NCI-H1092 (cell line): ENCODE measurements at places on chromosomes 2 and 18.
A peak's percentile ranks its signal among the peaks of the same experiment; 100 is the strongest.

DNA sequence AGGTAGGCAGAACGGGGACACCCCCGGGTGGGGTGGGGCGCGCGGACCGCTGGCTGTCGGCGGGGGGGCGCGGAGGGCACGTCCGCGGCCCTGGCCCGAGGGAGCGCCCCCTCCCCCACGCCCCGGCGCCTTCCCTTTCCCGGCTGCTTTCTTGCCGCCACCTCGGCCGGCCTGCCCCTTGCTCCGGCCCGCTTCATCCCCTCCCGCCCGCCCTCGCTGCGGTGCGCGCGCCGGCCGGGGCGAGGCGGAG lies 443 bp downstream of the VAPA start:
- no peak for DNase-seq

DNA sequence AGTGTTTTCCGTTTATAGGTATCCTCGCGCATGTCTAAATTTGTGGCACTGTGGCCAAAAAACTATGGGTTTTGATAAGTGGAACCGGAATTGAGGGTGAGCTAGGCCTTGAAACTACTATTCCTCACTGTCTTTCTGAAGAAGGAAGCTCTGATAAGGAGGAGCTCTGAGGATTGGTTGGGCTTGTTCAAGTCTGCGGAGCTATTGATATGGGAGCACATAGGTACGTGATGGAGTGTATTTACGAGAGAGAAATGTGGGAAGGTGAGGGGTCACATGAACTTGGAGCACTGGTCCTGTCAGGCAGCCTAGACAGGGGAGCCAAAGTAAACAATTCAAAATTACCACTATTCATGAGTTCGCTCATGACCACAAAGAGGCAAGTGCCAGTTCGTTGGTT lies 131.4 kb downstream of the BABAM2 start:
- no peak for DNase-seq

DNA sequence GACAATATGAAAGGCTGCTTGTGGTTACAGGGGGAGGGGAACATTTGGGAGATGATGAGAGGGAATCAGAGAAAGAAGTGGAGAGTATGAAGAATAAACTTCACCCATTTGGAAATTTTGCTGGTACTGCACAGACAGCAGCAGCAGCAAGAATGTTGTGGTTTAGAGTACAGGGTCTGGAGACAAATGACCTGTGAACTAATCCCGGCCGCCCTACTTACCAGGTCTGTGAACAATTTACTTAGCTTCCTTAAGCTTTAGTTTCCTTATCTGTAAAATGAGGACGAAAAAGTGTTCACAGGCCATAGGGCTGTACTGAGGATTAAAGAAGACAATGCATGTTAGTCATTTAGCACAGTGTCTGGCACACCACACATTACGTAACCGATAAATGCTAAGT lies 685.4 kb upstream of the CELF4 start:
- DNase-seq = no peak

DNA sequence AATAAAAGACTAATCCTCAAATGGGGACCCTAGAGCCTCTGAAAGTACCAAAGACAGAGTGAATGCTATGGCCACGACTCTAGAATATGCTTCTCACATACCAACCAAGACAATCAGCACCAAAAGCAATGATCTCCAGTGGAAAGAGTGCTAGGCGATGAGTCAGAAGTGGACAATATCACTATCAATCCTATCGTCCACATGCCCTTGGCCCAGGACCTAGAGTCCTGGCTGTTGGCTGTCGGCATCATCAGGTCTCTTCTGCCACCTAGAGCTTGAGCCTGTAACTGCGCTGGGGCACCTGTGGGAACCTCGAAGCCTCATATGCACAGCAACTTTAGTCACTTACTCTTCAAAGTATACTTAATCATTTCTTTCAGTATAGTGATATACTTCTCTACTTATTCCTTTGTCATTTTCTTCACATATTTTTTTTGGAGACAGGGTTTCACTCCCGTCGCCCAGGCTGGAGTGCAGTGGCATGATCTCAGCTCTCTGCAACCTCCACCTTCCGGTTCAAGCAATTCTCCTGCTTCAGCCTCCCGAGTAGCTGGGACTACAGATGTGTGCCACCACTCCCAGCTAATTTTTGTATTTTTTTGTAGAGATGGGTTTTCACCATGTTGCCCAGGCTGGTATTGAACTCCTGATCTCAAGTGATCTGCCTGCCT lies 29.7 kb downstream of the NOL10 start:
- DNase-seq = no peak

GRCh38 chr2:106789185-106789584 lies 96.8 kb downstream of the ST6GAL2 start:
- DNase-seq = no peak

DNA sequence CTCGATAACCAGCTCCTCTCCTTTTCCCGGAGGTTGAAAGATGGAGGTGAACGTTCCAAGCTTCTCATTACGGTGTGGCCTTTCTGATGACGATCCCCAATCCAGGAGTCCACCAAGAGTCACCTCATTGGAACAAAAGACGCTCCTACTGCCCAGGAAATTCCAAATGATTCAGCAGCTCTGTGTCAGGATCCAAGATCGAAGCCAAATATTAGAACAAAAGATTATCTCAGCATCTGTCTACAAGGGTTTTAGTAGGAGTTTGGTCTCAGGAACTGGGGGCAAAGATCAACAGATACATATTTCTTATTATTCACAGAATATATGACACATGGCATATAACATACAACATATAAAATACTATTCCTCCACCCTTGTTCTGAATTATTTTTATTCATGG lies 161.1 kb upstream of the RAB12 start:
- DNase-seq = no peak

DNA sequence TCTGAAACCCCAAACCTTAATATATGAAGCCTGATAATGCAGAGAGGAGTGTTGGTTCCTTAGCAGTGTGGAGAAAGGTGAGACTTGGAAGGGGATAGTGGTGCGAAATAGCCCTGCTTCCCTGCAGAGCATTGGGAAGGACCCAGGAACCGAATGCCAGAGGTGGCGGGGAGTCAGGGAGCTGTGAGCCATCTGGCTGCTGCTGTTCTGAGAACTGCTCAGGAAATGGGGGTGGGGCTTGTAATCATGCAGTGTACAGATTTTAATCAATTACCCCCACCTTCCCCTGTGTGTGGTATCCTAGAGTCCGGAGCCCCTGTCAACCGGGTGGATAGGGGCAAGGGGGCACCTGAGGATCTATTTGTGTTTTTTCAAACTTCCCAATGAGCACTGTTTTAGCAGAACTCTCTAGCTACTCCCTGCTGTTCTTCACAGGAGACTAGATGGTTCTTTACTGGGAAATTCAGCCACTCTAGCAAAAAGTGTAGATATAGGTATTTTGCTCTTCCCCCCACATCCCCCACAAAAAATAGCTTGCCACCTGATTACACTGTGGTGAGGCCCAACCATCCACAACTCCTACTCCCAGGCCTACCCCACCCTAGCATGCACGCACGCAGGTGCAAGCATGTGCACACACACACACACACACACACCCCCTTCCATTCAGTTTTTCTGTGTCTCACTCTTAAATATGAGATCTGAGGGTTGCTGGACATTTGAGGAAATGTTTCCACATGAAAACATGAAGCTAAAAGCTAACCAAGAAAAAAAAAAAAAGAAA lies 30.1 kb upstream of the MBOAT2 start:
- DNase-seq = peak; percentile 6

DNA sequence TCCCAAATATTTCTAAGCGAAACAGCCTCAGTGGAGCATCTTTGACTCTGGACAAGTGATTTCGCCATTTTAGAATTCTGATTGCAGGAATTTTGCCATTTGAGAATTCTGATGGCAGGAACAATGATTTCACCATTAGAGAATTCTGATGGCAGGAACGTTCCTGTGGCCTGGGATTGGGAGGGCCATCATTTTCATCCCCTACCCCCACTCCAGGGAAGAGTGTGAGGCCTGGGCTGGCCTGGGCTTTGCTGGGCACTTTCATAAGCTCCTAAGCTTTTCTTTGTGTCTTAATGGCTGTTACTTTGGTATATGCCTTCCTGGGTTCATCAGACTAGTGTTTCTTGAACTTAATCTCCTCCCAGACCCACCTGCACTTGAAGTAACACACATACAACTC lies 129.3 kb upstream of the EPAS1 start:
- no peak for DNase-seq

DNA sequence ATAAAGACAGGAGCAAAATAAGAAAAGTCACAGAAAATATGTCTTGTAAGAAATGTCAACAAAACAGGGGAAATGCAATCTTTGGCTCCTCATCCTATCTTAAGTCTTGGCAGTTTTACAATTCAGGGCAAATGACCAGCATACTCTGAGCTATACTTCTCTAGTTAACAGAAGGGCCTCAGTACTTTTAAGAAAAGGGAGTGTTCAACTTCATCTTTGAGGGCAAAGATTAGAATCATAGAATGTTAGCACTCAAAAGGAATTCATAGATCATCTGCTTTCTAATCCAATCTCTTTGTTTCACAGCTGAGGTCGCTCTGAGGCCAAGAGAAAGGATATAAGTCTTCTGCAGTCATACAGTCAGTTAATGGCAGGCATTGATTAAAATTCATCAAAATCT lies 174.0 kb upstream of the NT5C1B start:
- no peak for DNase-seq

DNA sequence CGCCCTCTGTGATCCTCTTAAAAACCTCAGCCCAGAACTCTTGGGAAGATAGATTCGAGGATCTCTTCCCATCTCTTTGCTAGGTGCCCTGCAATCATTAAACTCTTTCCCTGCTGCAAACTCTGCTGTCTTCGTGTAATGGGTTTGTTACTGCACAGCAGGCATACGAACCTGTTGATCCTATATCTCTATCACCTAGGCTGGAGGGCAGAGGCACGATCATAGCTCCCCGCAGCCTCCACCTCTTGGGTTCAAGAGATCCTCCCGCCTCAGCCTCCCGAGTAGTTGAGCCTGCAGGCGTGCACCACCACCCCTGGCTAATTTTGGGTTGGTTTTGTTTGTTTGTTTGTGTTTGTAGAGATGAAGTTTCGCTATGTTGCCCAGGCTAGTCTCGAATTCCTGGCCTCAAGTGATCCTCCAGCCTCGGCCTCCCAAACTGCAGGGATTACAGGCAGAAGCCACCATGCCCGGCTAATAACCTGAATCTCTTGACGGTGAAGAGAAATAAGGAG lies 493 bp upstream of the BBS5 start:
- no peak for DNase-seq

DNA sequence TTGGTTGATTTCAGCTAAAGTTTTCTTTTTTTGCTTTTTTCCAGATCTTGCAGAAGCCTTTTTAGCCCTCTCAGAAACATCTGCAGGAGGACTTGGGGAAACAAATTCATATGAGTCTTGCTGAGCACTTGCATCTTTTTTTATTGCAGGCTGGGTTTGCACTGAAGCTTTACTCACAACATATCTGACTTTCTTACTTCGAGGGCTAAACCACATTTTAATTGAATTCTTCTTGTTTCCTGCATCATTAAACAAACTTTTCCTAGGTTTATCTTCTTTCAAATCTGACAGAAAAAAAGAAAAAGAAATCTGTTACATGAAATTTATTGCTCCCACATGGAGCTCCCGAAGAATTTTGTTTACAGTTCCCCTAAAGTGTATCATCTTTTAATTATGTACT lies 28.3 kb downstream of the BARD1 start:
- DNase-seq = no peak

DNA sequence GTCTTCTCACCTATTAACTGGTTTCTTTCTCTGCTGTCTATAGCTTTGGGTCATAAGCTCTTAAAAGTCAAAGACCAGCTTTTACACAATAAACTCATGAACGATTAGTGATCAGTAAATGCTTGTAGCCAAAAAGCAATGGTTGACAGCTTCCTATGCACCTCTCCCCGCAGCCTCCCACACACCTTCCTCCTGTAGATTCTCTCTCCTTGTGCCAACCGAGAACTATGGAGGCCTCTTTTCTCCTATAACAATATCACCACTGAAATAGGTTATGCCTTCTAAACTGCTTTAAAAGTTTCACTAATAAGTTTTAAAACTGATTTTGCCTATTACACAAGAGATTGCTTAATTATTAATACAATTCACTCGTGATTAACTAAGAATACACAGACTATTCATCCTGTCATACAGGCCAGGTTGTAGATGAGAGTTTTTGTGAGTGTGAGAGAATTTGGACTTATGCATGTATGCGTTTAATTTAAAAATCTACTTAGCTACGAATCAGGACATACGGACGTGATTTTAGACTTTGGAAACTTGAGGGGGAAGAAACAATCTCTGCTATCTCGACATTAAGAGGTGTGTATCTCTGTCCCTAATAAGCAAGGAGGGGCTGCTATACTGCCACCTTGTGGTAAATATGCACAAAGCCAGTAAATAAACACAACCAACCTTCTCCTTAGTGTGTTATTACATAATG lies 229.1 kb upstream of the RBBP8 start:
- peak; percentile 17 for DNase-seq

GRCh38 chr2:237293978-237294377 lies 120.0 kb downstream of the COL6A3 start:
- no peak for DNase-seq

- no peak for DNase-seq
Observed at GRCh38 chr2:189109921-189110397, 69.6 kb downstream of the COL5A2 start.

DNA sequence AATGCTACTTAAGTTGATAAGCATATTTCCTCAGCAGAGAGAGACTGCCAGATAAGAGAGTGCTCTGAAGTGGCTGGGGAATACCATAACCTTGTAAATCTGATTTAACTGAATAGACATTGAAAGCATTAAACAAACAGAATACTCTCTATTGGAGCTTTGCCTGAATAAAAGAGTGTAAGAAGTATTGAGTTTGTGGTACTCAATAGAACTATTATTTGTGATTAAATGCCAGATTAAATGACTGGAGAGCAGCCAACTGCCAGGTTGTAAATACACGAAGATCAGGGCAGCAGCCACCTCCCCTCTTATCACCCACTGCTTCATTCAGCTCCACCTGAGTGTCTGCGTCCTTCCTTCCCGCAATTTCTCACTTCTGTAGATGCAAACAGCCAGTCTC lies 373.6 kb downstream of the DCDC2C start:
- peak; percentile 76 for DNase-seq

GRCh38 chr18:71136487-71136886 lies 847.6 kb downstream of the SOCS6 start:
- no peak for DNase-seq

DNA sequence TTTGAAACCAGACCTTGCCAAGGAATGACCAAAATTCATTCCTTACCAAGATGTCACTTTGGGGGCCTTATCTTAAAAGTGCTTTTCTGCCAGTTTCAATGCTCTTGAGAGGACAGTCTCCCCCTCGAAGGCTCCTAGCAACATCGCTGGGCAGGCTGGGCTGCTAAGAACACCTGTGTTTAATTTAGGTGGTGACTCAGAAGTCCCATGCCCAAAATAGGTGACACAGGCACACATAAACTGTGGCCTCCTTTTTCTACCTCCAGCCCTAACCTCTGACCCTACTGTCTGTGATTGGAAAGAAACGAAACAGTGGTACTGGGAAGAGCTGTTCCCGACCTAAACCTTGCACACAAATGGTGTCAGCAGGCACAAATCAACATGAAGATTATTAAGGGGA lies 28.7 kb upstream of the ROCK2 start:
- DNase-seq = no peak

GRCh38 chr18:77071711-77072292 lies 60.8 kb downstream of the MBP start:
- DNase-seq = peak; percentile 33
